ENCODE measurements at places on chromosomes 6 and 20. TPM values are rescaled to one million over a fixed set of nuclear protein-coding genes. Genes with fewer than 3 reads are reported as not detected.

DNA sequence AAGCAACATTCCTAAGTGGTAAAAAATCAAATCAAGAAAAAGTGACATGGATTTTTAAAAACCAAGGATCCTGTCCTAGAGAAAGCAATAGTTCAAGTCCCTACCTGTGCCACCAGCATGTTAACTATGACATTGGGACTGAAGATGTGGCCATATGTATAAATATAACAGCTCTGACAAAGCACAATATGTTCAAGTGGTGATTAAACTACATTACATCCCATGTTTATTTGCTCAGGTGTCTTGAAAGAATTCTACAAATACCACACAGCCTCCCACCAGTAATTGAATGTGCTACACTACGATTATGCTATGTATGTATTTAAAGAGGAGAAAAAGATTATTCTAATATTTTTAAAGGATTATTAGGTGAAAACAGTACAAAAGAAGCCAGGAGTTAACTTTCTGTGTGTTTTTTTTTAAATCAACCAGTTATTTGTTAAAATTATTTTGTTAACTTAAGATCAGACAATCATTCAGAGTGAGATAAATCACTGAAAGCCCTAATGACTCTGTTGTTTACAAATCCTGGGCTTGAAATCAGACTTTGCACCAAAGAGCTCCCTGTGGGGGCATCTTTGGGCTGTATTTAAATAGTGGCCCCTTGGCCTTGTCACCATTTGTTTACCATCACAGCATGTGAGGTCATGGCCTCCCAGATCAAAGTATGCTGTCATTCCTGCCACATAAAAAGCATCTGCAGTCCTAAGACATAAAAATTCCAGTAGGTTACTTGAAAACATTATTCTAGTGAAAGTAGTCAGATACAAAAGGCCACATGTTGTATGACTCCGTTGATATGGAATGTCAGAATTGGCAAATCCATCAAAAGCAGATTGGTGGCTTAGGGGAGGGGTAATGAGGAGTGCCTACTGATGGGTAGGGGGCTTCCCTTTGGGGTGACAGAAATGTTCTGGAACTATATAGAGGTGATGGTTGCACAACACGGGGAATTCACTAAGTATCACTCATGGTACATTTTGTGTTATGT, 17.1 kb downstream of the TTLL2 start:
- no peak for DNase-seq

- DNase-seq: no peak
Measured at GRCh38 chr6:119442776-119443184, 93.2 kb upstream of the MAN1A1 start.

- DNase-seq: no peak
Measured at GRCh38 chr20:46680684-46681031, 8.6 kb downstream of the TP53RK start.

DNA sequence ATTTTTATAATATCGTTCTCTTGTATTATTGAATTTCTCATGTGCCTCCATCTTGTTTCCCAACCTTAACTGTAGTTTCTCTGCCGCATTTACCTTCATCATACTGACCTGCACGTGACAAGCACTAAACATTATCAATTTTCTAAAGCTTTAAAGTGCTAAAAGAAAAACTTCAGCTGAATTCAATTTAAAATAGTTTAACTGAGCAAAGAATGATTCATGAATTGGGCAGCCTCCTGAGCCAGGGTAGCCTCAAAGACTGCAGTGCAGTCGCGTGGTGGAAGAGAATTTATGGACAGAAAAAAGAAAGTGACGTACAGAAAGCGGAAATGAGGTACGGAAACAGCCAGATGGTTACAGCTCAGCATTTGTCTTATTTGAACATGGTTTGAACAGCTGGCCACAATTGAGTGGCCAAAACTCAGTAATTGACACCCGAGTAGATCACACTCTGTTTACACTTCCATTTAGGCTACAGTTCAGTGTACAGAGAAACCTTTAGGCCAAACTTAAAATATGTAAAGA, 4.2 kb upstream of the ZDHHC14 start:
- DNase-seq: no peak

GRCh38 chr20:34011275-34011674, 17.6 kb downstream of the RALY start:
- DNase-seq: no peak

GRCh38 chr20:35311822-35312221, 19.6 kb upstream of the FAM83C start:
- no peak for DNase-seq

DNA sequence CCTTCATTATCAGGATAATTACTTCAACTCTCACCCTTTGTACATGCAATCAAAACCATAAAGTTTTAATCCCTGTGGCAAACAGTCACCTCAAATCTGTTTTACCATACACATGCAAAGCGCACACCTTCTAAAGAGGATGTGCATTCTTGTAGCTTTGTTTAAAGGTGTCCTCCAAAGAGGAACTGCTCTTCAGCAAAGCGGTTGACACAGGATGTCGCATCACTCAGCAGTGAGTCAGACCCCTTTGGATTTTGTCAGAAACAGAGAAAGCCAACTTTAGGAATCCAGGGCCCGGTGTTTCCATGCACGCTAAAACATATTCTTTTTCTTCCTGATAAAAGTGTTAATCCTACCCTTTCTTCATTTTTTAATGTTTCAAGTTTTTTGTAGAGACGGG, 268.3 kb upstream of the ARID1B start:
- DNase-seq: no peak

GRCh38 chr6:82298012-82298411, 50.5 kb upstream of the IBTK start:
- no peak for DNase-seq

- peak; percentile 12 for DNase-seq
Measured at GRCh38 chr20:1171461-1172093, 13.2 kb downstream of the TMEM74B start.

- DNase-seq: no peak
Measured at GRCh38 chr6:95546148-95546547, 31.2 kb upstream of the MANEA start.

GRCh38 chr6:157104803-157105202, 218.5 kb downstream of the TMEM242 start:
- no peak for DNase-seq

DNA sequence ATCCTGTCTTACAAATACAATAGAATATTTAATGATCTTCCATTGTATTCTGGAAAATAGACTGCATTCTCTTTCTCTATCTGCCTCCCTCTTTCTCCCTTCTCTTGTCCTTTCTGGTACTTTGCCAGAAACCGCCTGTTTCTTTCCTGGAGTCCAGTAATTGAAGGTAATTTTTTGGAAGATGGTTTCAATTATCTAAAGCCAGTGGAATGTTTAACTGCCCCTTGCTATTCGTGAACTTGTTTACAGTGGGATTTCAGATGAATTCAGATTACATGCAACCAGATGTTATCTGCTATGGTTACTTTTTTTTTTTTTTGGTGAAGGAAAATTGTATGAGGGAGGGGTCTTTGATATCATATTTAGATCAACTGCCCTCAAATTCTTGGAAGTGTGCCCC, 655.5 kb upstream of the FLRT3 start:
- no peak for DNase-seq

Gene FYN
- 39.4 TPM for total RNA-seq

Gene LGSN
- total RNA-seq: 0.10 TPM

Gene OR2H1
- total RNA-seq: not detected
